Activated T-cell treated with anti-CD3 and anti-CD28 coated beads for 4 hours (primary cell): ENCODE measurements at places on chromosomes 16 and 17.

GRCh38 chr17:48547808-48548522 is 3.1 kb upstream of the HOXB2 start:
- no peak for DNase-seq

GRCh38 chr17:16988749-16989229 is 16.9 kb upstream of the TNFRSF13B start:
- DNase-seq = no peak

DNA sequence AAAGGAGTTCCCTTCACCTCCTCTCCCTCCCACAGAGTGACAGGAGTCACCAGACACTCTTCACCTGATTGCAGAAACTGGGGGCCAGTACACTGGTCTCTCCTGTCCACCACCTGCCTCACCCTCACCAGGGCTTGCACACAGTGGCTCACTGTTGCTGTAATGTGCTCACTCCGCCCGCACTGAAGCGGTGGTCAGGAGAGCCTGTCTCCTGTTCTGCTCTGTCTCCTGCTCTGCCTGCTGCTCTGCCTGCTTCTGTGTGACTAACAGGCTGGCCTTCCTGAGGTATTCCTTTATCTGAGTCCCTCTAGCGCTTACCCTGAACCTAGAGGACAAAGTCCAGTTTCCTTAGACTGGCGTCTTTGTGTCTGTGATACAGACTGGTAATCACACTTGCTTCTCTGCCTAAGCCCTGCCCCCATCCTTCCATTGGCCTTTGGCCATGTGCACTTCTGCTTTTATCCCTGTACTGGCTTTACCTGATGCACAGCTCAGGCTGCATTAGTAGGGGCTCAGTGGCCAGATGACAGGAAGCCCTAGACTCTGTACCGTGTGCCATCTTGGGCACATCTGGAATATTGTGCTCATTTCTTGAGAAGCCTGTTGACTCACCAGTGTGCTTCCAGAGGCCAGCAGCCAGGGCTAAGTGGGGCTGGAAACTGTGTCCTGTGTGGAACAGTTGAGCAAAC is 13.3 kb downstream of the PROCA1 start:
- no peak for DNase-seq

DNA sequence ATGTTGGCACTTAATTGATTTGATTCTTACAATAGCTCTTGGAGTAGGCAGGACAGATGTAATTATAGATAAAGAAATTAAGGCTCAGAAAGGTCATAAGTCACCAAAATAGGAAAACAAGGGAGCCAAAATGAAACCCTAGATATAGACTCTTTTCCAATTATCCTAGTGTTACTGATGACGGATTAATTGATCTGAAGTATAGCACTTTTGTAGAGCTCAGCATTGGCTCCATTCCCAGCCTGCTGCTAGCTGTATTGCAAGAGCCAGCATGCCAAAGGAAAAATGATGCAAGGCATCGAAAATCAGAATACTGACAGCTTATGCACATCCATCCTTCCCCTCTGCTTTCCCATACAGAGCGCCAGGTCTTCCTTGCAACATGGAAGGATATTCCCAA is 21.6 kb upstream of the RASL10B start:
- no peak for DNase-seq

GRCh38 chr17:16622540-16623277 is 30.9 kb downstream of the ZNF624 start:
- DNase-seq = no peak

DNA sequence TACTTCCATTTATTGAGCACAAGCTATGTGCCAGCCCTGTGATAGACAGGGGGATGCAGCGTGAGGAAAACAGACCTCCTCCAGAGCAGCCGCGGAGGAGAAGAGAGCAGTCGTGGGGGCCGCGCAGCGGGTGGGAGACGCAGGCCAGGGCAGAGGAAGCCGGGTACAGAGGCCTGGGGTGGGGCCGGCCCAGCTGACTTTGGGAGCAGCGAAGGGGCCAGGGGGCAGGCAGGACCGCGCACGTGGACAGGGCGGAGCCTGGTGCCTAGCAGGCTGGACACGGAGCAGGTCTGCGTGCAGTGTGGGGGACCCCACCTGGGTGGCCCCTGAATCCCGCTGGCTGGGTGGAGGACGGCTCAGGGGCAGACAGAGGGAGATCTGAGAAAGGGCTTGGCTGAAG is 46.2 kb downstream of the ZFPM1 start:
- DNase-seq = no peak

- DNase-seq = no peak
These were observed 186.1 kb downstream of the CBLN1 start for GRCh38 chr16:49095539-49095938.

GRCh38 chr16:85236818-85237150 is 124.5 kb upstream of the CIBAR2 start:
- no peak for DNase-seq

DNA sequence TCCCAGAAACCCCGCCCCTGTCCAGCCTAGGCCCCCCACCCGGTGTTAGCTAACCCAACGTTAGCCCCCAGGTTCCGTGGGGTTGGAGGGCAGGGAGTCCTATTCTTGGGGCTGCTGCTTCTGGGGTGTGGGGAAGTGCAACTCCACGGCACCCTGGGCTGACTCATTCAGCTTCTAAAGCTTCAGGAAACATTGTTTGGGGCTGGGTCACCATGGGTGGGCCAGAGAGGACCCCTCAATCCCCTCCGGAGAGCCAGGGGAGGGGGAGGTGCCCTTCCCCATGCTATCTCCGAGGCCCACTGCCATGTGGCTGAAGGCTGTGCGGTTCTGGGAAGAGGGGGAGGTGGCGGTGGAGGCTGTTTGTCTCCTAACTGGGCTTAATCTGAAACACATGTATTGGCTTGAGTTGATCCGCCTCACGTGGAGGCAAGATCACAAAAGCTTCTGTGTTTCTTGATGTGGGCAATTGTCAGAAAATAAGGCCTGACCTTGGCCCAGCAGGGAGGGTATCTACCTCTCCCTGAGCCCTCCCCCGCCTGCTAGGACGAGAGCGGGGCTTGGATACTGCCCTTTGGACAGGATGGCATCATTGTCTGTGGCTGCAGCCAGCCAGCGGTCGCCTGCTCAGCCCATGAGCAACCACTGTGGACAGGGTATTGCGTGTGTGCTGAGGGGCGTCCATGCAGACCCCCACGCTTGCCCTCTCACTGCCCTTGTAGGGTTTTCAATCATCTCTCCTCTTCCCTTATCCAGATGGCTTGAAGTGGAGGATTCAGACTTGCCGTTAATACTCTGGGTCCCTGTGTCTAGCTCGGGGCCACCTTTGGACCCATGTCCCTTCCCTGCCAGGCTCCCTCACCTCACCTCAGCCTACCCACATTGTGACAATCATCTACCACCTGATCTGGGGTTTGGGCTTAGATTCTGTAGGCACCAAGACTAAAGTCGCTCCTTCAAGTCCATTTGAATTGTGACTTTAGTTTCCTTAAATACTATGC is 1.3 kb downstream of the SERPINF1 start:
- no peak for DNase-seq

DNA sequence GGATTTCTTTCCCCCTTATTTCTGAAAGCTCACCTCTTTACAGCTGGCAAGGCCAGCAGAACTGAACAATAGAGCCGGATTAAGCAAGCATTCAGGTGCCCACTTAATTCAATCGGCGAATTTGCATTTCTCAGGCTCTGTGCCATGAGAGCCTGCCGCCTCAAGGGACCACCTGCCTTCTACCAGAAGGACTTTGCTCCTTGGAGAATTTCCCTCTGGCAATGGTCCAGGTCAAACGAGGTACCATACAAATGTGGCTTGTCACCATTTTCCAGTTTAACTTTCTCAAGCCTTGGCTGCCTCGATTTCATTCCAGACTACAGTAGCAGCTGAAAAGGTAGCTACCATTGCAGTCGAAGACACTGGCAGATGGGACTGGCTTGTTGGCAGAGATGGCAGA is 534.0 kb downstream of the MAF start:
- DNase-seq = no peak

DNA sequence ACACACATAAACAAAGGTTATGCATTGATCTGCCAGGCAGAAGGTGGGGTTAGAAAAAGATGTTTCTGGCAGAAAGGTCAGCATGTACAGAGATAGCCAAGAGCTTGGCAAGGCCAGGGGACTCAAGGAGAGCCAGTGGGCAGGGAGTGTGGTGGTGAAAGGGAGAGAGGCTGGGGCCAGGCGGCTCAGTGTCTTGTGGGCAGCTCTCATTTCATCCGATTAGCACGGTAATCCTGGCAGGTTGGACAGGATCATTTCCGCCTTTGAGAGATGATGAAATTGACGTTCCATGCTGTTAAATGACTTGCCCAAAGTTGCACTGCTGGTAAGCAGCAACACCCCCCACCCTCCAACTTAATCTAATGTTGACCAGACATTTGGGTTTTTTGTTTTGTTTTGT is 3.6 kb downstream of the CHD9 start:
- DNase-seq = no peak

GRCh38 chr16:70454222-70455034 is at the start of gene FCSK:
TSS of gene FCSK (plus strand) at chr16:70454595. CDS start at chr16:70463191, 8,596 bp downstream.
- peak; percentile 49 for DNase-seq

- no peak for DNase-seq
These were observed 86.7 kb downstream of the ZFHX3 start for GRCh38 chr16:72961115-72961832.

DNA sequence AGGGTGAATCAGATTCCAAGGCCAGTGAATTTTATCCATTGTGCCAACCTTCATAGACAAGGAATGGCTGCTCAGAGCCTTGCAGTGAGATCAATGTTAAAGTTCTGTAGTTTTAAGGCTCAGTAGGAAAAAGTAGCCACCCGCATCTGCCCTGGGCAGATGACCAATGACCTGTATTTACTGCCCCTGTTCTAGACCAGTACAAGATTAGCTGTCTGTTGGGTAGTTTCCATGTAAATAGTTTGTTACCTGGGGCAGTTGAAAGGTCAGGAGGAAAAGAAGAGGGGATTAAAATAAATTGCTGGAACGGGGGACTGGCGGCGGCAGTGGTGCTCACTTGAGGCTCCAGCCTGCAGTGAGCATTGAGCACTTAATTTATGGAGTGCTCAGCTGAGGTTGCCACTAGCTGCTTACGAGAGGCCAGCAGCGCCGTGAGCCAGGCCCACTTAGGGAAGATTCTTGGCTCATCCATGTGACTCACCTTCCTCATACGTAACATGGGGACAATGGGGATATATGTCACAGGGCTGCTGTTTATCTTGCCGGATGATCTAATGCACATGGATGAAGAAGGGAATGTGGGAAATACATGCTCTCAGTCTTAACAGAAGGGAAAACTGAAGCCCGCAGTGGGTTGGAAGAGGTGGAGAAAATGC is 10.7 kb upstream of the NOS2 start:
- DNase-seq = no peak

DNA sequence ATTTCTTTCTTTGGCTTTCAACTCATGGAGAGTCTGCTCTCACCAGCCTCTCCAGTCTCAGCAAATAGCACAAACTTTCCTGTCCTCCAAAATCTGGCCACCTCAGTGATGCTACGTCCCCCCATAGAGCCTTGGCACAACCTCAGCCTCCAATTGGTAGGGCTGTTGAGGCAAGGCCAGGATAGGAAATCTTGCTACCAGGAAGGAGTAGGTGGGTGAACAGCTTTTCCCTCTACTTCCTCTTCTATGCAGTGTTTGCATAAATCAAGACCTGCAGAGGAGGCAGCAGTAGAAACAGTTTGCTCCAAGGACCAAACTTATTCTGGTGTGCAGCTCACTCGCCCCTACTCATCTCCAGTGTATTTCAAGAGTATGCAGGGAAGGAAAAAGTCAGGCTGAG is 701 bp upstream of the DPEP2 start:
- no peak for DNase-seq

- DNase-seq = no peak
These were observed 3.9 kb upstream of the SLC12A3 start for GRCh38 chr16:56861092-56861610.

DNA sequence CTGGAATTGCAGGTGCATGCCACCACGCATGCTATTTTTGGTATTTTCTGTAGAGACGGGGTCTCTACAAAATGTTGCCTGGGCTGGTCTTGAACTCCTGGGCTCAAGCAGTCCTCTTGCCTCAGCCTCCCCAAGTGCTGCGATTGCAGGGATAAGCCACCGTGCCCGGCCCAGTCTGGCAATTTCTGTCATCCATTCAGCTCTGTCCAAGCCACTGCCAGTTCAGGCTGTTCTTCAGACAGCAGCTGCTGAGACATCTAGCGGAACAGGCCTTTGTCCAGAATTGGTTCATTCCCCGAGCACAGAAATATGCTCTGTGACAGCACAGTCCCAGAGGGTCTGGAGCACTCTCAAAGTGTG is 5.4 kb downstream of the SLC47A1 start:
- DNase-seq = no peak

- no peak for DNase-seq
These were observed 1.4 kb downstream of the GCSH start for GRCh38 chr16:81094771-81095251.

GRCh38 chr17:56144223-56144622 is 9.1 kb upstream of the ANKFN1 start:
- DNase-seq = no peak

- no peak for DNase-seq
These were observed 17.5 kb upstream of the SPNS2 start for GRCh38 chr17:4480929-4481898.

GRCh38 chr16:70393662-70394061 is 45.2 kb downstream of the ST3GAL2 start:
- DNase-seq = no peak

DNA sequence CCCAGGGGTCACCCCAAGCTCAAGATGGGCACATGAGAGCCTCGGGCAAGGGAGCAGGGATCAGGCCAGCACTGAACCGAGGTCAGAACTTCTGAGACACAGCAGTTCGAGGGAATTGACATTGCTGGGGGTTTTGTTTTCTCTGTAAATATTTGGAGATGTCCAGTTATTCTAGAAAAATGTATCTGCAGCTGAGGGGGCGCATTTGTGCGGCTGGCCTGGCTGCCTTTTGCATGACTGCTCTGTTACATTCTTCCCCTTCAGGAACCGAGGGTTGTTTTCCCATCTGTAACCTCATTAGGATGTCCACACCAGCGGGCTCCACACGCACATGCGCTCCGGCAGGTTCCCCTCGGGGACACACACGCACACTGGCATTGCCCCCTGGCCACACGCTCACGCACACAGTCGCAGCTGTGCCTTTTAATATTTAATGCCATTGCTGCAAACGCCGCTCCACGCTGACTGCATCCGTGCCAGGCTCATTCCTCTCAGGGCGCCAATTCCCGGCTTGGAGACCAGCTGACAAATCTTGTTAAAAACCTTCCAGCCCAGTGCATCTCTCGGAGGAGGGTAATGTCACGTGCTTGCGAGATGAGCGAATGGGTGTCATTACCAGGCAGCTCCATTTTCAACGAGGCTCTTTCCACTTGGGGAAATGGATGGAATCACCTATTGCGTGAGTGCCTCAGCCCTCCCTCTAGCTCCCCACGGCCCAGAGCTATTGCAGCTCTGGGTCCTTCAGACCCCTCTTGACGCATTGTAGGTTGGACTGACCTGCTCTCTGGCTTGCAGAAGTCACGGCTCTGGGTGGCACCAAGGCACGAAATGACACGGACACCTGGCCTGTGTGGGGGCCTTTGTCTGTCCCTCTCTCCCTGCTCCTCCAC is 13.1 kb downstream of the CCR7 start:
- DNase-seq = no peak
